T-helper 17 cell (primary cell): ENCODE measurements at places on chromosomes 1 and 21.
A peak's percentile ranks its signal among the peaks of the same experiment; 100 is the strongest.

DNA sequence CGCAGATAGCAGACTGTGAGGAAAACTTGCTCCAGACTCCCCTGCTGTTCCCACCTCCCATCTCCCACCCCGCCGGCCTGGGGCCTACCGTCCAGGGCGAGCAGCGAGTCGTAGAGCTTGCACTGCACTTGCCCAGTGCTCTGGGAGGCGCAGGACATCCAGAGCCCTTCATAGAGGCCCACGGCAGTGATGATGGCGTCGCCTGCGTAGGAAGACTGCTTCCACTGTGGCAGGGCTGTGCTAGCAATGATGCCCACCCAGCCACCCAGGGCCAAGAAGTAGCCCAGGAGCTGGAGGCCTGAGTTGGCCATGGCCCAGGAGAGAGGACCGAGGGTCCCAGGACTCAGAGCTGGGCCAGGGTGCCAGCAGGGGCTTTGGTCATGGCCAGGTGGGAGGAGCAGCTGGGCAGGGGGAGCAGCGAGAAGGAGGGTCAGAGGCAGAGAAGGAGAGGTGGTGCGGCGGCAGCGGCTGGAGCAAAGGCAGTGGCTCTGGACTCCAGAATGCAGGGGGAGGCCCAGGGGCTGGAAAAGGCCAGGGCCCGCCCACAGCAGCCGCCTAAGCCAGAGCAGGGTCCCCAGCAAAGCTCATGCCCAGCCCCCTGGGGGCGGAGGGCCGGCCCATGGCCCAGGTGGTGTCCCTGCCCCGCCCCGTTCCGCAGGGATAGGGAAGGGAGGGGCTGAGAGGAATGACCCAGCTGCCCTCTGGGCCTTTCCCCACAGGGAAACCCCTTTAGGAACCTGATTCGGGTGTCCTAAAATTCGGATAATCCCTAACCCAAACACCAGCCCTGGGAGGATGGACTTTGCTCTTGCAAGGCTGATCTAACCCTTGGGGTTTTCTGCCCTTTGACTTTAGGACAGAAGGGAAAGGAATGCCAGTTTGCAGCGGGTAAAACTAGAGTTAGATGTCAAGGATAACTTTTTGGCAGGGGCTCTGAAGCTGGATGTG, at the start of gene CLDN19:
Gene CLDN19, minus strand, starts transcription at position 484 of the 948 bp plus-strand sequence. Its CDS starts 173 bp downstream, at position 311.
- DNase-seq: no peak

DNA sequence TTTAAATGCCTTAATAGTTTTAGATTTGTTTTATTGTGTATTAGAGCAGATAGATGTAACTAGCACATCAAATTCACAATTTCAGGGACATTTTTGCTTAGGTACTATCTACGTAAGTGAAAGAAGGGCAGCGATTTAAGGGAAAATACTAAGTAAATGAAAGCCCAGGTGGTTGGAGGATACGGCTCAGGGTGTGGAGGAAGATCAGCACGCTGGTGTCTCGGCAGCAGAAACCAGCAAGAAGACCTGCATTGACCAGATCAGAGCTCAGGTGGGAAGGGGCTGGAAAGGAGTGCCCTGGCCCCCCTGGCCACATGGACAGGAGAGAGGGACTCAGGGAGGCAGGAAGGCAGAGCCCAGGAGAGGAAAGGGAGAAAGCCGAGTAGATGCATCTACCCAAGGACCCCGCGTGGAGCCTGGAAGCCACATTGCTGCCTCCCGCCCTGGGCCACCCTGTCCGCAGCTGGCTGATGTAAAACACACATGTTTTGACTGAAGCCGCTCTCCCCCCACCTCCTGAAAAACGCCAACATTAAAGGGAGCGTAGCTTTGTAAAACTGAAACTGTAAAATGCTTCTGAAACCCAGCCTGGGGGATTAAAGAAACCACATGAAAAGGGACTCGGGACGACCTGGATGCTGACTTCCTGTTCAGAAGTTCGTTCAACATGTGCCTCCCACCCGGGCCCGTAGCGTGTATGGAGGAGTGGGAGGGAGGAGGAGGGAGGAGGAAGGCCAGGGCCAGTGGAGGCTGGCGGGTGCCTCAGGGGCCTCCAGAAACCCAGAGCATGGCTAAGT, 72.6 kb upstream of the TARDBP start:
- DNase-seq: no peak

- no peak for DNase-seq
Observed at GRCh38 chr1:186195377-186195931, 179.6 kb downstream of the TPR start.

GRCh38 chr1:36609241-36610027, 126.7 kb upstream of the CSF3R start:
- DNase-seq: no peak

GRCh38 chr1:51296383-51297357, 33.7 kb downstream of the TTC39A start:
- DNase-seq: peak; percentile 55

- DNase-seq: no peak
Observed at GRCh38 chr1:183033205-183033604, 10.0 kb downstream of the LAMC1 start.

- DNase-seq: no peak
Observed at GRCh38 chr1:107695341-107695740, 269.6 kb downstream of the VAV3 start.

GRCh38 chr1:243597383-243597782, 252.7 kb downstream of the AKT3 start:
- no peak for DNase-seq

GRCh38 chr1:40476924-40477677, at the start of gene ZFP69:
TSS of gene ZFP69 (plus strand) at chr1:40477290. CDS start at chr1:40479362, 2,072 bp downstream.
- peak; percentile 51 for DNase-seq

DNA sequence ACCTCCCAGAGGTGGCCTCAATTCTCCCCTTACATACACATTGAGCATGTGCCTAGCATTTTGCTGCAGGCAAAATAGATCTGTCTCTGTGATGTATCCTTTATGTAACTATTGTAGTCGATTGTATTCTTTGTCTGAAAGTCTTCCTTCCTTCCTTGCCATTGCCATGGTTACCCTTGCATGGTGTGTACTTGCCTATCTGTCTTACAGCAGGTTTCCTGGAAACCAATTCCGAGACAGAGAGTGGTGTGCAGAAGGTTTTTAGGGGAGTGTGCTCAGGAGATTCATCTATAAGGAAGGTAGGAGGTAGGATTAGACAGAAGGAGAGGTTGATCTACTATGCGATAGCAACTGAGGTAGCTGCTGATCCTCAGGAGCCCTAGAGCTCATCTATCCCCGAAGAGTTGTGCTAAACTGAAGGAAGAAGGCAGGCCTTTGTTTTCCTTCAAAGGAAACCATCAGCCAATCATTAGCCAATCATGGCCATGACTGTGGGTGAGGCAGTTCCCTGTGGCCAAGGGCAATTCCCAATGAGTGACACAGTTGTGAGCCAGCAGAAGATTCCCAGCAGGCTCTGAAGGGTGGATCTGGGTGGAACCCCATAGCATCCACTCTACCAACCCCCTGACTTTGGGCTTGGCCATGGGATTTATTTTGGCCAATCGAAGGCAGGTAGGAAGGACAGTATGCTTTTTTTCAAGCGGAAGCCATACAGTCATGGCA, 15.0 kb downstream of the CITED4 start:
- DNase-seq: no peak

GRCh38 chr1:38818175-38818976, 41.2 kb downstream of the RRAGC start:
- DNase-seq: peak; percentile 32
